ENCODE measurements at places on chromosomes 2 and 18.

DNA sequence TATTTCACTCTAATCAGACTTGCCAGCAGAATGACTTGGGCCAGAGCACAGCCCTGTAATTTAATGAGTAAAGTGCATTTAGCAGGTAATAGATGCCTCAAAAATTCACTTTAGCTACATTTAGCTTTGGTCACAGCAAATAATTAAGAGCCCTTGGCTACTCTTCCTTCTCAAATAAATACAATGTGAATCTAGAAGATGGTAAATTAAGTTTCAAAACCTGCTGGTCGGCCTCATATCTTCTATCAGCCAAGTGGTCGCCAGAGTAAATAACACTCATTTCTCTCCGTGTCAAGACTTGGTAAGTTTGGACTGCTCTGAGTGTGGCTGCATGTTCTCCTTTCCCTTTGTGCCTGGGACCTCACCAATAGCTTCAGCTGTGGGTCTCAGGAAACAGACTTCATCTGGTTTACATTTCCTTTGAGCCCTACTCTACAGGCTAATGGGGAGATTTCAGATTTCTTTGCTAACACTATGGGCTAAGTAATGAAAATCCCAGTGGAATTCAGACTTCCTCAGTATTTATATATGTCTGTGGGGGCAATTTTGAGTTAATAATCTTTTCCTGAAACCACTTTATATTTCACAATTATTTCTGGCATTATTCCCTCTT is 375.8 kb downstream of the RBM43 start:
- DNase-seq: no peak

DNA sequence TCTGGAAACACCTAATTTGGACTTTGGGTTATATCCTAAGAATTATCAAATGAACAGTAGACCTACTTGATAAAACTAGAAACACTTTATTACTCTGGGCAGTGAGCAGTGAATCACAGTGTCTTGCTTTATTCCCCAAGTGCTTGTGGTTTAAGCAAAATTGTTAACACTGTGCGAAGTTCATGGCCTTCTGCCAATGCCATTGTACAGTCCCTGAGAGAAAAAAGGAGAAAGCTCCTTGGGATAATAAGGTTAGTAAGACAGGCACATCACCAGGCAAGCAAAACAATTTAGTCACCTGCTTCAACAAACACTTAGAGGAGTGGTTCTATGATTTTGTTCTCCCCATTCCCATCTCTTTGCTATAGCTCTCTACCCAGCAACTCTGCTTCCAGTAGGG is 39.8 kb downstream of the ADCYAP1 start:
- peak; percentile 77 for DNase-seq

DNA sequence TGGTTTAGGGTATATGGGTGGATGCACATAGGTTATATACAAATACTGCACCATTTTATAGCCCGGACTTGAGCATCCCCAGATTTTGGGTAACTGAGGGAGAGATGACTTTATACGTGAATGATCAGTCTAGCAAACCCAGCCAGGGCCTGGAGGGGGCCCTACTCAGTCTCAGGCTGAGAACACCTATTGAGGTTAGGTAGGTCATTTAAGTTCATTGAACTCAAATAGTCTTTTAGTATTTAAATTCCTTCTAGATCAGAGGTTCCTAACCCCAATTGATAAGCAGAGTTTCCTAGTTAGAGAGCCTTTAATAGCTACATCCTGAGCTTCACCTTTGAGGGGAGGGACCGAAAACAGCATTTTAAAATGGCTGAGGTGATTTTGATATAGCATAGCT is 487.0 kb downstream of the DCC start:
- DNase-seq: no peak

DNA sequence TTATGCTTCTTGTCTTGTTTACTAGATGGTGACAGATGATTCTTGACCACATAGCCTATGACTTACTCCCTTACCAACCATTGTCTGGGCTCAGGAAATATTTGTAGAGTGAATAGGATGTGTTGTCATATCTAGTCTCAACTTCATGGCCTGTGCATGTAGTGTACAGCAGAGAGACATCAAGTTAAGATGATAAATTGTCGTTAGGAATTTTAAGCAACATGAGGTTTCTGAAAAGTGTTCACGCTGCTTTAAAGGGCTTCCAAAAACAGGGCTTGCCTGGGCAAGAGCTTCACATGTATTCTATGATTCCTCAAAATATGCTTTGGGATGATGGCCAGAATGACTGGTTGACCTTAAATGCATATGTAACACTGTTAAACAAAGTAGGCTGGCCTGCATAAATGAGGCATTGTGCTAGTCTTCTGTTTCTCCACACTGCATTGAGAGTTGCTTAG is 424.0 kb downstream of the RND3 start:
- DNase-seq: peak; percentile 86
